ENCODE measurements at places on chromosomes 16 and 17.

GRCh38 chr17:78263063-78263735, 31.8 kb downstream of the TMEM235 start:
- peak; percentile 41 for DNase-seq

DNA sequence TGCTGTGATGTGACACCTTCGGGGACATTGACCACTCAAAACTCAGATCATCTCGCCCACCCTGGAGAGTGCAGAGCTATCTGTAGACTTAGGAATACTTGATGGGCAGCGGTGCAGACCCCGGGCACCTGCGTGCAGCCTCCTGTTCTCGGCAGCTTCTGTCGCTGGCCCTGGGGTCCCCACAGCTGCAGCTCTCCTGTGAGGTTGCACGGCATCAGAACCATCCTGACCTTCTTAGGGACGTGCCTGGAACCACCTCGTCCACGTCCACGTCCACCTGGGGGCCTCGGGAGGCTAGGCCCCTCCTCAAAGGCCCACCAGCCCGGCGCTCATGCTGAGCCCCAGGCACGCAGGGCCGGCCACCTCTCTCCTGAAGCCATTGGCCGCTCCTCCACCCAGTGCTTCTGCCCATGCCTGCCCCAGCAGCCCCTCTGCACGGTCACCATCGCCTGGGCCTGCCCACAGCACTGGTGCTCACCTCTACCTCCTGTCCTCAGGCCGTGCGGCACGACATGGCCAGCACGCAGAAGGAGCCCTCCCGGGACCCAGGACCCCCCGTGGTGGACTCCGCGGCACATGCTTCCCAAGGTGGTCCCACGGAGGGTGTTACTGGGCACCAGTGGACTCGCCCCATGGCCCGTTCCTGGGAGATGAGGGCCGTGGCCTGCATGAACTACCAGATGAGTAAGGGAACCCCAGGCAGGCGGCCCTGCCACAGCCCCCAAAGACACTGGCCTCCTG, 2.3 kb upstream of the WFIKKN1 start:
- no peak for DNase-seq

- DNase-seq = peak; percentile 82
Observed at GRCh38 chr17:80761110-80761871, 216.7 kb downstream of the RPTOR start.

DNA sequence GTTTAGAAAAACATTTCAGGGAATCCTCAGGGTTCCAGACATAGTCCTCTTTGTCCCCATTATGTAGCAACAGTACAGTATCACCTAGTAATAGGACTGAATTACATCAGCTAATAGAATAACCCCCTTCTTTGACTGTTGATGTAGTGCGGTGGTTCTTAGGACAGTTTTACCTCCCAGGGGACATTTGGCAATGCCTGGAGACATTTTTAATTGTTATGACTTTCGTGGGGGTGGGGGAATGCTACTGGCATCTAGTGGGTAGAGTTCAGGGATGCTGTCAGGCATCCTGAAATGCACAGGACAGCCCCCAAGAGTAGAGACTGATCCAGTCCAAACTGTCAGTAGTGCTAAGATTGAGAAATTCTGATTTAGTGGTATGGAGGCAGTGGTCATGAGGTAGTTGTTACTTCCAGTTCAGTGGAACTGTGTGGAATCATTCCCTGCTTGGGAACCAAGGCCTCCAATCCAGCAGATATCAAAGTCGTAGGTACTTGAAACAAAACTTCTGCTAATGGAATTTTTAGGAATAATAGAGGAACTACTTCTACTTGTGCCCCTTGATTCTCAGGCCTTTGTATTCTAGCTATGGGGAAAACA, 20.3 kb downstream of the NF1 start:
- DNase-seq = no peak

Data from choroid plexus epithelial cell (primary cell).